ENCODE measurements at places on chromosomes 2 and 18. TPM values are rescaled to one million over a fixed set of nuclear protein-coding genes. Genes with fewer than 3 reads are reported as not detected.

The CTLA4 gene
- polyA plus RNA-seq, result not detected

The DNAJC5G gene
- not detected for polyA plus RNA-seq

DNA sequence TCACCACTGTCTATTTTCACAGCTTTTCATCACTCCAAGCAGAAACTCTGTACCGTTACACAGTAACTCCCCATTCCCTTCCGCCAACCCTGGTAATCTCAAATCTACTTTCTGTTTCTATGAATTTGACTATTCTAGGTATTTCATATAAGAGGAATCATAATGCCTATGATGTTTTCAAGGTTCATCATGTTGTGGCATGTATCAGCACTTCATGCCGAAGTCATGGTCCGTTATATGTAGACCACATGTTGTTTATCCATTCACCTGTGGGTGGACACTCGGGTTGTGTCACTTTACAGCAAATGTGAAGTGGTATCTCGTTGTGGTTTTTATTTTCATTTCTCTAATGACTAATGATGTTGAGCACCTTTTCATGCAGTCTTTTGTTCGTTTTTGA, 21.6 kb downstream of the CPSF3 start:
- H3K27me3 ChIP-seq, result no peaks in the 10 kb centered on the region
- H3K4me3 ChIP-seq, result no peak overlapping the region
- peaks cover 13% of the 10 kb centered on the region for H3K36me3 ChIP-seq
- DNase-seq, result no peak
- H3K4me1 ChIP-seq, result no peaks in the 10 kb centered on the region
- no peak overlapping the region for H3K27ac ChIP-seq

DNA sequence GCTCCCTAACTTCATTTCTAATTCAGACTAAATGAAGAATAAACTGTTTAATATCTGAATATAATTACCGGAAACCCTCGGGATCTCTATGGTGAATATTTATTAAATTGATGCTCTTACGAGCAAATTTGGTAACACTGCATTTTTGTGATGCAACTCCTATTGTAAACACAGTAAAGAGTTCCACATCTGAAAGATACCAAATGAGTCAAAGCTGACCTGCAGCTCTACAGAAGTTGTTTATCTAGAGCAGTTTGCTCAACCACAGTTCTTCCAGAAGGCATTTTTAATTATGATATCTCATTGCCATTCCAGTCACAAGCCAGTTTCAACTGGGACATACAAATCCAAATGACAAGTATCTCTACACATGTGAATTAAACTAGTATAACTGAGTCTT, 129.7 kb downstream of the PKP4 start:
- no peak overlapping the region for H3K27ac ChIP-seq
- H3K4me3 ChIP-seq, result no peak overlapping the region
- H3K27me3 ChIP-seq, result no peaks in the 10 kb centered on the region
- H3K36me3 ChIP-seq, result peaks cover 8% of the 10 kb centered on the region
- no peak for DNase-seq
- no peaks in the 10 kb centered on the region for H3K4me1 ChIP-seq

GRCh38 chr2:133262893-133263292, 305.4 kb downstream of the NCKAP5 start:
- no peak overlapping the region for H3K27ac ChIP-seq
- H3K27me3 ChIP-seq, result peaks cover 10% of the 10 kb centered on the region
- no peak for DNase-seq
- H3K4me3 ChIP-seq, result no peak overlapping the region
- H3K4me1 ChIP-seq, result peaks cover 3% of the 10 kb centered on the region

DNA sequence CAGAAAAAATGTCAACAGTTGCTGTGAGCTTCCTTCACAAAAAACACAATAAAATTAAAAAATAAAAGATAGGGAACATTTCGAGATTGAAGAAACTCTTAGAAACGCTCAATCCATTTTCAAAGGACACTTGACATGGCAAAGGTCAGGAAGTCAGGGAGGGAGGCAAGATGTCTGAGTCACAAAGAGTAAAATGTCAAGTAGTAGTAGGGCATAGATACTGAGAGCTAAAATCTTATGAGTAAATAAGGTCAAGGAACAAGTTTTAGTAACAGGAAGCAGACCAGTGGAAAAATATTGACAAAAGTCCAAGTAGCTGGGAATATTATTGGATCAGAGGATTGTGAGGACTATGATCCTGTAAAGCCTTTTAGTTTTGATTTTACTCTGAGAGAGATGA, 495.6 kb downstream of the TMX3 start:
- no peaks in the 10 kb centered on the region for H3K4me1 ChIP-seq
- H3K27ac ChIP-seq, result no peak overlapping the region
- no peak overlapping the region for H3K4me3 ChIP-seq

- no peaks in the 10 kb centered on the region for H3K4me1 ChIP-seq
- no peaks in the 10 kb centered on the region for H3K36me3 ChIP-seq
- no peak for DNase-seq
Observed at GRCh38 chr2:57141269-57141668, 905.3 kb upstream of the VRK2 start.
